Keratinocyte (primary cell): ENCODE measurements at places on chromosomes 1 and 21.

GRCh38 chr1:15289251-15289651 lies 42.2 kb downstream of the FHAD1 start:
- no peak for DNase-seq

DNA sequence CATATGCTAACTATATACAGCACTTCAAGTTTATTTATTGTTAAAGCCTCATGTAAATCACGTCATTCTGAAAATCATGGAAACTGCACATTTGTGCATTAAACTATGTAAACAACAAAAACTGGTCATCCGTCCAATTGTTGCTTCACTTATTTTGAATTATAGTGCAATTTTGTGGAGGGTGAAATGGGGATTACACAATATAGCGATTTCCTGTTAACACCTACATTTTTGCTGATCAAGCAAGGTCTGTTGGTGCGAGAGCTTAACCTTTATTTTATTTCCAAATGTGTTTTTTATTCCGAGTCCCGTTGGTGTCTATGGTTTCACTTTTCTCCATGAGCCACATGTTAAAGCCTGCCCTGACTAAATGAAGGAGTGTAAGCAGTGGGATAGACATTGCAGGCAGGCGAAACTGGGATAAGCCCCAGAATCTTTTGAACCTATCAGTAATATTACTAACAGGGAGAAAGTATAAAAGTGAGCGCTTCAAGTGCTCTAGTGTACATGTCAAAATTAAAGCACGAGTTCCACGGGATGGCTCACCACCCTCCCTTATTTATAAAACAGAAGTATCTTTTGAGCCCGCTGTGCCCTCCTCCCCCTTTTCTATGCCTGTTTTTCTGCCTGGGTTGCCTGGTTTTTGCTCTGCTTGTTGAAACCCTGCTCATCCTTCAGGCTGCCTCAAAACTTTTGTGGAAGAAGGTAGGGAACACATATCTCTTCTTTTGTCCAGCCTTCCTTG lies 120.7 kb downstream of the NFIA start:
- DNase-seq: no peak

DNA sequence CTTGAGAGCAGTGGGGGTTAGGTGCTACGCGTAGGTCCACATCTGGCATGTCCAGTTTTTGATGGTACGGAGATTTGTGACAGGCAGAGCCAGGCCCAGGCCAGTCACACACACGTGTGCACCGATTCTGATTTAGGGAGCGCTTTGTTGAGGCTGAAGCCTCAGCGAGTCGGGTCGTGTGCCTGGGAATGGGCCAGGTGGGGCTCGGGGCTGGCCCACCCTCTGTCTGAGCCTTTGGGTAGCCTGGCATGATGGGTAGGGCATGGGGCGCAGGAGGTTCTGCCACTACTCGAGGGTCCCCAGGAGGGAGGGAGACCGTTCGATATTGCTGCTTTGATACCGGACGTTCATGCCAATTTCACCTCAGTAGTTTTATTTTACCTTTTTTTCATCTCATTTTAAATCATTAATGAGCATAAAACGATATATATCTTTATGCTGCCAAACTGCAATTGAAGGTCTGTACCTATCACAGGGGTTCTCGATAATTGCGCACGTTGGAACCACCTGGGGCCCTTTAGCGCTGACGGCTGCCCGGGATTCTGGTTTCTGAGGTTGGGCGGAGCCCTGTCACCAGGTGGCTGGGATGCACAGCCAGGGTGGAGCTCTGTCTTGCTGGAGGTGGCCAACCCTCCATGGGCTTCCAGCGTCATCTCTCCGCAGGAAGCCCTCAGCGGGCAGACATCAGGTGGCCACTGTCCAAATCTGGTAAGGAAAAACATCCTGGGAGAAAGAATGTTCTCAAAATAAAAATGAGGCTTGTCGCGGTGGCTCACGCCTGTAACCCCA lies 71.9 kb downstream of the SCCPDH start:
- no peak for DNase-seq

DNA sequence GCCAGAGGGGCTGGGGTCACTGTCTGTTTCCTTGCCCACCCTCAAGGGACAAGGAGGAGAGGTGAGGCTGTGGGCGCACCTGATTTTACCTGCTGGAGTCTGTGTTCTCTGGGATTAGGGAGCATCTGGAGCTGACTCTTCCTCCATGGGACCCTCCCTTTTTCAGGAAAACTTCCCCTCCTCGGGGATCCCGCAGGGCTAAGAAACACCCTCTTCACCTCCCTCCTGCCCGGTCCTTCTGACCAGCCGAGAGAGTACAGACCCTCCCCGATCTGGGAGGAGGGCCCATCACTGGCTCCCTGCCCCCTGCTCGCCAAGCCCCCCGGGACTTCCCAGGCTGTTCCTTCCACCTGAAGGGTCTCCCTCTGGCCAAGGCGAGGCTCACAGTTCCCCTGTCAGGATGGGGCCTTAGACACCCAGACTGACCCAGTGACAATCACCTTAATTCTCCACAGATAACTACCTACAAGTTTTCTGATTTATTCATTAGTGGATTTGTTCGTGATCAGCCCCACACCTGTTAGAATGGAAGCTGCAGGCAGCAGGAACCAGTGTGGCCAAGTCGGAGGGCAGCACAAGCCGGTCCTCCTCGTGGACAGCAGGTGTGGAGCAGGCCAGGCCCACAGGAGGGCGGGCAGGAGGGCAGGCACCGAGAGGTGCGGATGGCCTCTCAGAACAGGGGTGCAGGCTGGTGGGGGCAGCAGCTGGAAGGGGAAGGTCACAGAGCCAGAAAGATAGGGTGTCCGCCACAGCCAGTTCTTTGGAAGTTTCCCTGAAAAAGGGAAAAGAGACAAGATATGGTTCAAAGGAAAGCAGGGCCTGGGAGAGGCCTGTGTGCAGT lies 15.9 kb upstream of the SAMD11 start:
- DNase-seq: no peak

GRCh38 chr1:247331172-247331524 lies 519 bp downstream of the ZNF496 start:
- no peak for DNase-seq

DNA sequence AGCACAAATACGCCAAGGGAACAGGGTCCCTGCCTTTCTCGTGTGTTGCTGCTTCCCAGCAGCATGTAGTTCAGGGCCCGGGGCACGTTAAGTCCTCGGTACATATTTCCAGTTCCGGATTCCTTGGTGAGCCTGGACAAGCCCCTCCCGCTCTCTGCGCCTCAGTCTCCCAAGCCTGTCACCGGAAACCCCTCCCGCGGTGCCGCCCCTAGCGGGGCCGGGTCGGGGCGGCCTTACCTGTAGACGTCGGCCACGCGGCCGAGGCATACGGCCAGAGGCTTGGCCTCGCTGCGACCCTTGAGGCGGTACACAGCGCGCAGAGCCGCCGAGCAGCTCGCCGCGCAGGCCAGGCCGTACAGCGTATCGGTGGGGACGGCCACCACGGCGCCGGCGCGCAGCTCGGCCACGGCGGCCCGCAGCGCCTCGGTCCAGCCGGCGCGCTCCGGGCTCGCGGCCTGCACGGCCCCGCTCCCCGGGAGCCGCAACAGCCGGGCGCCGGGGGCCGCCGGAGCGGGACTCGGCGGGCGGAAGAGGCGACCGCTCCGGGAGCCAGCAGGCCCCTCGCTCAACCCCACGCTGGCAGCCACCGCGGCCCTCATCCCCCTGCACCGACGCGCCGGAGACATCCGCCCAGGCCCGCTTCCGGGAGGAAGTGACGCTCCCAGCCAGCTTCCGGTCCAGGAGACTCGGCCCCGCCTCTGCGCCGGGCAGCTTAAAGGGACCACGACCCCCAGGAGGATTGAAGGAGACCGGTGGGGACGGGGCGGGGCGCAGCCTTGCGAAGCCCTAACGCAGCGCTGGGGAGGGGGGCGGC lies at the start of the genes C1orf122 and YRDC:
Gene C1orf122 (plus strand): TSS at position 236 of the 814 bp plus-strand sequence. CDS start 615 bp downstream, outside the sequence.
Gene YRDC (minus strand): TSS at position 654 of the 814 bp plus-strand sequence. CDS start 28 bp downstream, at position 626.
- no peak for DNase-seq

- DNase-seq: no peak
Observed at GRCh38 chr1:180954005-180954800, 41.5 kb downstream of the KIAA1614 start.

GRCh38 chr1:164261691-164262240 lies 297.2 kb upstream of the PBX1 start:
- DNase-seq: no peak

GRCh38 chr1:3955196-3955772 lies 55.2 kb upstream of the C1orf174 start:
- DNase-seq: no peak

- DNase-seq: no peak
Observed at GRCh38 chr1:14997646-14998276, 155.8 kb upstream of the TMEM51 start.

DNA sequence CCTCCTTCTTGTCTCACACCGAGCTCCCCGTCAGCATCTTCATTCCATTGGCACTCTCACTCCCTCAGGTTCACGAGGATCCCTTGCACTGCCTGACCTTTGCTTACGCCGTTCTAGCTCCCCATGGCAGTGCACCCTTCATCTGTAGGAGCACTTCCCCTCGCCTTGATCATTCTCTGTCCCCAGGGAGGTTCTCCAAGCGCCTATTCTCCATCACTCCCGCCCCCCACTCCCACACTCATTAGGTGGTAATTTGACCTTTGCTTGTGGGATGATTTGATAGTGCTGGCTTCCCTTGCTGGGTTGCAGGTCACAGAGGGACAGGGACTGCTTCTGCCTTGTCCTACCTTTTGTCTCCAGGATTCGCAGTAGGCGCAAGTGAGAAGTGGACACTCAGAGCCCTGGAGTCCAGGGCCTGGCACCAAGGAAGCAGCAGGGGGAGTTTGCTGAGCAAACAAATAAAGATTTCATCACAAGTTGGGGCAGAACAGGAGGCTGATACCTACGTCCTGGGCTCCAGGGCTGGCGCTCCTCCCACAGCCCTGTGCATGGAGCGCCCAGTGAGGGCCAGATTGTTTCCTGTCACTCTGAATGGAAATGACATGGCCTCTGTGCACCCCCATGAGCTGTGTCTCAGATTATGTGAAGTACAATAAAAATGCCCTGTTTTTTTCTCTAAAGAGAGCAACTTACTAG lies 82.0 kb upstream of the RUNX3 start:
- no peak for DNase-seq

DNA sequence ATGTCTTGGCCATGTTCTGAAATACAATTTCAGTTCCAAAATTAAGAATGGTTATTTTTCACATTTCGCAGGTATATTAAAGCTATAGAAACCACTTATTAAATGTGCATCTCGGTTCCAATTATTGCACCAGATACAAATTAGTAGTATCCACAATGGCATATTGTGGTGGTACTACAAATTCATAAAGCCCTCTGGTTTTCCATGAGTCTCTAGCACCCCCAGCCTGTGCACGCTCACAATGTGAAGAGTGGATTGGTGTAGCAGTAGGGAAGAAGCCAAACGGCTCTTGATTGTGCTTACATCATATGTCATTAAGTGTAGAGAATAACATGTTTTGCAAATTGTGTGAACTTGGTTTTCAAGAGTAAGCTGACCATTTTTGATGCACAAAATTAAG lies 1.9 kb upstream of the BRINP3 start:
- no peak for DNase-seq

DNA sequence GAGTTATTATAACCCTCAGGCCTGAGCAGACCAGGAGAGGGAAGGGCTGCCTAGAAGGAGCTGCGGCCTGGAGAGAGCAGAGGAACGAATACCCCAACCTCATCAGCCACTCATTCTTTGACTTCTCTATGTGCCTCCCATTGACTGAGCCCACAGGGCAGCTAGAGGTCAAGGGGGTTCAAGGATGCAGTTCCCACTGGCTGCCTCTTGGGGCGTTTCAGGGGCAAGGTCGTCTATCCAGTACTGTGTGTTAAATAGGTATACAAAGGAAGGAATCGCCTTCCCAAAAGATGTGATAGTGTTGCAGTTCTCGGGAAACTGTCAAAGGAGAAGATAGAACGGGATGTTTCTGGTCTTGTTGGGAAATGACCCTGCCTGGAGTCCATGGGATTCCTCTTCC lies 250.6 kb downstream of the PRDM2 start:
- no peak for DNase-seq

GRCh38 chr1:109652402-109652801 lies 3.5 kb upstream of the GSTM4 start:
- DNase-seq: no peak

GRCh38 chr1:182169203-182169602 lies 107.7 kb upstream of the ZNF648 start:
- DNase-seq: no peak

DNA sequence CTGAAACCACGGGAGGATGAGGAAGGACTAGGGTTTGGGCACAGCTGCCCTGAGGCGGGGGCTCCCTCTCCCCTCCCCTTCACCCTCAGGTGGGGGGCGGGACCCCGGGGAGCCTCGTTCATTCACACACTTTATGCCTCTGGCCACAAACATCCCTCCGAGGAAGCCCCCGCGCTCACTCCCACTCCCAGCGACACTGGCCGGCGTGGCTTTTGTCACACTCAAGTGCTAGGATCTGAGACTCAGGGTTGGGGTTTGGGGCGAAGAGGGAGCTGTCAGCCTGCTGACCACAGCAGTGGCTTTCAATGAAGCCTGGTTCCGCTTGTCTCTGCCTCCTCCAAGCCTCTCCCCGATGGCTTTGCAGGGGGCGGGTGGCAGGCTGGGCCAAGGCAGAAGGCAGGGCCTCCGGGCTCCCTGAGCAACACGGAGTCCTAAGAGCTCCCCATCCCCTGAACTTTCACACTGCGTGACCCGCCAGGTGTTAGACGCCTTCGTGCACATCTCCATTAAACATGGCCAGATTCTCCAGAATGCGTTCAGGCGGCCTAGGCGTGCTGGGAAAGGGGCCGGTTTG lies 178.1 kb downstream of the NPHP4 start:
- DNase-seq: no peak

GRCh38 chr1:200738949-200739651 lies 407 bp downstream of the CAMSAP2 start:
- DNase-seq: no peak
